ENCODE measurements at places on chromosomes 7 and 10.

DNA sequence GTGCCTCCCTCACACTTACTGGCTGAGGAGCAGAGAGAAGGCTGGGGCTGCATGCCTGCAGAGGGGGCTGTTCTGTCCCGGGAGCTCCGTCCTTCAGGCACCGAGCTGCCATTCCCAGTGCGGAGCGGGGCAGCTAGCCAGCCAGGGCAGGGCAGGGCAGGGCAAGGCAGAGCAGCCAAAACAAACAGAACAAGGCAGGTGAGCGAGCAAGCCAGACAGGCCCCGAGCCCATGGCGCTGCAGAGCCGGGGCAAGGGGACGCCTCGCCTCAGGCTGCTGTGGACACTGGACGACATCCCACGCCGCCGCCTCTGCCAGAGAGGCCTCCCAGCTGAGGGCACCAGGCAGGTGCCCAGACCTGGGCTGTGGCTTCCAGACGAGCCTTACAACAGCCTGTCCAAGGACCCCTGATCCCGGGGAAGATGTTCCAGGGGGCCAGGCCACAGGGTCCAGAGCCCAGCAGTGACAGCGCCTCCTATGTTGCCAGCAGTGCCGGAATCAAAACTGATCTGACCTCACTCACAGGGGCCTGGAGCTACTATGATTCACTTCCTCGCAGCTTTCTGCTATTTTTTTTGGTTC is 8.2 kb upstream of the NDST2 start:
- DNase-seq: no peak

DNA sequence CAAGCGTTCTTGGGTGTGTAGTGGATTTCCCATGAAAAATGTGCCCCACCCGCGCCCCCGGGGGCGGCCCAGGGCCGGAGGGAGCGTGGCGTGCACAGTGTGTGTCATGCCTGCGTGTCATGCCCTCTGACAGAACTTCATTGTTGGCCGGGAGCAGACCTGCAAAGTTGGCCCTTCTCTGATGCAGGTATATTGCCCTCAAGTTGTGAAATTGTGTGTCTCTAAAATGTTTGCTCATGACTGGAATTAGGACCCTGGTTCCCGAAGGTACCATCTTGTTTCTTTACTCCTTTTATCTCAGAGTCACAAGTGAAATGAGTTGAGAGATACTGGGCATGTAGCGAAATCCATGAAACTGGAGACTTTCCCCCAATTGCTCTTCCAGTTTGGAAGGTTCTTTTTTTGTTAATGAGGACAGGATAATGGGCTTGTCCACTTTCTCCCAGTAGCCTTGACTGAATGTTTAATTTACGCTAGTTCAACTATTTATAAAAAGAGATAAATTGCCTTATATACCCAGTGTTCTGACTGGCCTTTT is 26.2 kb downstream of the ADK start:
- DNase-seq: peak; percentile 64

GRCh38 chr10:60283397-60283796 is 106.3 kb downstream of the ANK3 start:
- DNase-seq: no peak

GRCh38 chr10:33196710-33197491 is 137.6 kb downstream of the NRP1 start:
- DNase-seq: no peak

- DNase-seq: no peak
Measured at GRCh38 chr10:23442936-23443335, 4.1 kb downstream of the OTUD1 start.

DNA sequence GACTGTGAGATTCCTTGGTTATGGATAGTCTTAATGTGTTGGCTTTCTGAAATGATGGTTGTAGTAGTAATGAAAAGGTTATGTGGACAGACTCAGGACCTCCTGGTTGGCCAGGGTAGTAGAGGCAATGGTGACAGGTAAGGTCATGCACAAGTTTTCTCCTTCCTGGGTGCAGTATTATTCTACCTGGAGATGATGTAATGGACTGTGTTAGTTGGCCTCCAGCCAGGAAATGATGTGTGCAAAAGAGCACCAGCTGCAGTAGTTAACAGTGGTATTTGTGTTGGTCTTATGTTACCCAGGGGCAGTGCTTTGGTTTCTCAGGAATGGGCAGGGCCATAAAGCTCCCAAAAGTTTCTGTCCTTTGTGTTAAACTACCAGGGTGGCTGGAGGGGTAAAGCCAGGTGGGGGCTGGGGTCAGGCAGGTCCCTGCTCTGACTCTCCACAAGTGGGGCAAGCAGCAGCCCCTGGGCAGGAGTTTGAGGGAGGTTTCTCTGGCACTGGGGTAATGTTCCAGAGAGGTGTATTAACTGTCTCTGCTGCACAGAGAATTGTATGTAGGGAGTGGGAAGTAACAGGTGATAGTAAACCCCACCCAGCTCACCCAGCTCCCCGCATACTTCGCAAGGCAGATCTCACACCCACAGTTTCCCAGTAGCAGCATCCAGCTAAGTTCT is 36.3 kb downstream of the GPR22 start:
- no peak for DNase-seq

DNA sequence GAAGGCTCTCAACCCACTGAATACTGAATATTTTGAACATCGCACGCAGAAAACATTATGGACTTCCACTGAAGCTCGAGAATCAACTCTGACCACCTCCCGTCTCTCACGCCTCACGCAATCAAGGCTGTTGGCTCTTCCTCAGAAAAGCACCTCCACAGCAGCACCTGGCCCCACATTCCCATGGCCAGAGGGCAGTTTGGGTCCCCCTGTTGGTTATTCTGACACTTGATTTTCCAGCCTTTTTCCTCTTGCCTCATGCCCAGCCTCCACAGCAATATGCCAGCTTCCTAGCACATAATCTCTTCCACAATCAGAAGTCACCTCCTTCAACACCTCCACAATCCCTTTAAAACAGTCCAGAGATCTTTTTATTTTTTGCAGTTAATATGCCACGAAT is 55.9 kb downstream of the SVOPL start:
- DNase-seq: no peak

GRCh38 chr10:76333796-76334195 is 902.4 kb downstream of the LRMDA start:
- no peak for DNase-seq

DNA sequence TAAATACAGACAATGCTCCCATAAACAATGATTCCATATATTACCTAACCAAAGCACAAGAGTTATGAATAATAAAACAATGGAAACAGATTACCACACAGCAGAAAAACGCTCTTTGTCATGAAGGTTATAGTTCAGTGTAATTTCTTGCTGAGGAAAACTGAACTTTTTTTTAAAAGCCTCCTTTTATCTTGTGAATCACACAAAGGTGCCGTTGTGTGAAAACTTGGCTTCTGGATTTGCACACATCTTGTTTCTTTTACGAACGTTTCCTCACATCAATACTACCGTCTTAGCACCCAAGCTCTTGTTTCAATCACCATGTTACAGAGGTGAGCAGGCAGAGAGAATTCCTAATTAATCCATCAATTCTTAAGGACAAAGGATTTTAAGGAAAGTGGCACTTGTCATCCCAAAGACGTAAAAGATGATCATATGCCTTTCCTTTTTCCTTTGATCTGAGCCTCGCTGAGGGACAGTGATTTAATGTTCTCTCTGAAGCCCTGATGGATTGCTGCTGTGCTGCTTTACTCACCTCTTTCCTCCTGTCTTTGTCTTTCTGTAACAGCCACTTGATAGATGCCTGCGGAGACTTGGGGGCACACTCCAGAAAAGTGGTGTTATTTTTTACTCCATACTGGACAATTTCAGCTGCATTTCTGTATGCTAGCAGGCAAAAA is 110.1 kb downstream of the CD36 start:
- no peak for DNase-seq

DNA sequence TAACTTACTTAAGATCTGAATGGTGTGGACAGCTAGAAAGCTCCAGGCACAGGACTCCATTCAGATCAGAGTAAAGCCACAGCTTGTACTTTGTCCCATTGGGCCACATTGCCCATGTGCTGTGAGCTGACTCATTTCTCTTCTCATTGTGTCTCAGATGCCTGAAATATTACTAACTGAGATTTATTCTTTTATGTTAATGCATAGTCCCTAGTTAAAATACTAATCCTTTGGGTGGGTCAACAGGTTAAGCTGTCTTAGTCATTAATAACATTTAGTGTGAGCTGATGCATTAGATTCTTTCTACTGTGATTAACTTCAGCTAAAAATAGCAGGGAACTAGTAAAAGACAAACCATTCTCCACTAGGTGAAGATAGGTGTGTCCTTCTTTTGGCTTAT is 104.7 kb upstream of the ARMC3 start:
- no peak for DNase-seq

- no peak for DNase-seq
Measured at GRCh38 chr7:4712281-4713182, 30.4 kb downstream of the FOXK1 start.

DNA sequence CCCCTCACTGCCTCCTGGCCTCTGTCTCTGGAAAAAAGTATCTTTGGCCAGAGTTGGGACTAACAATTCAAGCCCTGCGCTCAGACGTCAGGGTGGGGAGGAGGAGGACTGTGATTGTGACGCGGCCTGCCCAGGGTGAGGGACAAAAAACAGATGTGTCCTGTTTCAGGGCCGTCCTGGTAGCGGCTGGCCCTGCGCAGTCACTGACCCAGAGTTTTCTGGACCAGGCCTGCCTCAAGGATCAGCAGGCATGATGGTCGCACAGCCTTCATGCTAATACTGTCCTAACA is 110.1 kb downstream of the CYTH3 start:
- DNase-seq: no peak

GRCh38 chr10:63265222-63265617 is 132.1 kb downstream of the NRBF2 start:
- peak; percentile 46 for DNase-seq

DNA sequence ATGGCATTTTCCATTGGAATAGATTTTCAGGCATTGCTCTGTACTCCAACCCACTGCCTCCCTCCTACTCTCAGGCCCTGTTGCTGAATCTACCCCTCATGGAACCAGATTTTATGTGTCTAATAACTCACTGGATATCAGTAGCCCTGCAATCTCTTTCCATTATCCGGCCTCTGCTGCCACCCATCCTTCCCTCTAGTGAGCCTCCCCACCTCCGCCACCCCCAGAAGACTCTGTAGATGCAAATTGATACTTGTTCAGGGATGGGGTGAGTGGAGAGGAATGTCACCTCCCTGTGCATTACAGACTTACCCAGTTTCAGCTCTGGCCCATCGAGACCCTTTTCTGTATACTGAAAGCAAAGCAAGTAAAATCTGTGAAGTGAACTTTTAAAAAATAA is 52.3 kb upstream of the PHYHIPL start:
- DNase-seq: no peak

GRCh38 chr7:148473703-148474480 is 116.7 kb upstream of the C7orf33 start:
- no peak for DNase-seq

DNA sequence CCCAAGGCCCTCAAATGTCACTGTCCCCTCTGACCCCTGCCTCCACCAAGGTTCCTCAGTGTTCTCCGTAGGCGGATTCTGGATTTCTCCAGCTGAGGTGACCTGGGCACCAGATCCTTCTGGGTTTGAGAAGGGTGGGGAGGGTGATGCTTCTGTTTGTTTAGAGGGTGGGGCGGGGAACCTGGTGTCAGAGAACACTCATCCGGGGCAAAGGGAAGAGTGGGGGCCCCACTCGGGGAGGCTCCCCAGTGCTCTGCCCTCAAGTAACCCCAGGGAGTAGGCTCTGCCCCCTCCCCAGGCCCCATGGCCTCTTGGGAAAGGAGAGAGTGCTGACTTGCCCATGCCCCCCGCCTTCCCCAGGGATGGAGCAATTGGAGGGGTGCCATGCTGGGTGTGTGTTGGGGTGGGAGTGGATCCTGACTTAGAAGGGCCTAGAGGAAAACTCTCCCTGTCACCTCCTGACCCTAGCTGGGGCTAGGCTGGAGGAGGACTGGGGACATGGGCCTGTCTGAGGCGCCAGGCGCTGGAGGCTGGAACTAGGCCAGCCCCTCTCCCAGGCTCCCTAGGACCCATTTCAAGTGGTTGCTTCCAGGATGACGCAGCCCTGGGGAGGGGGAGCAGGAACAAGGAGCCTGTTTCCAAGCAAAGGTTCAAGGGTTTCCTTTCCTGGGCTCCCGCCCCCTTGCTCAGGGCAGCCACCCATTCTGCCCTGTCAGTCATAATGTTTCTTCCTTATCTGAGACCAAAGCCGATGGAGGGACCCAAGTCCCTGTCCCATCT is 27.9 kb downstream of the KAZALD1 start:
- no peak for DNase-seq

- DNase-seq: no peak
Measured at GRCh38 chr7:96388620-96389383, 66.9 kb upstream of the SLC25A13 start.

- no peak for DNase-seq
Measured at GRCh38 chr7:6161463-6162330, 110.7 kb downstream of the CYTH3 start.

GRCh38 chr10:44935966-44936295 is 23.7 kb upstream of the RASSF4 start:
- DNase-seq: no peak

- peak; percentile 70 for DNase-seq
Measured at GRCh38 chr7:87416682-87417587, 58.5 kb downstream of the ABCB4 start.

GRCh38 chr10:78802431-78802830 is 266.3 kb upstream of the ZMIZ1 start:
- no peak for DNase-seq

GRCh38 chr10:82736305-82736704 is 861.3 kb downstream of the NRG3 start:
- no peak for DNase-seq

DNA sequence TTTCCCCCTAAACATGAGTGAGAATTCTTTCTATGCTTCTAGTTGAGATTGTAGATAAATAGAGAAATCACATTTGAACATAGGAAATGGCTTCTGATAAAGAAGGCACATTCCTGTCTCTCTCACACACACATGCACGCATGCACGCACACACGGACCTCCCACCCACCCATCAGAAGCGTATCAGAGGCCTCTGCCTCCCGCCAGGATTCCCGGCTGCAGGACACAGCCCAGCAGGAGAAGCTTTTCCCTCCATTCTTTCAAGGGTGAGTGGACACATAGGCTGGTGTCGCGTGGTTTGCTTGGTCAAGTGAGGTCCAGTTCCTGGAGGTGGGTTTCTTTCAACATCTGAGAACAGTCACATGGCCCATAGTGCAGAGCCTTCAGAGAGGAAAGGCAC is 34.2 kb downstream of the KLF6 start:
- no peak for DNase-seq

All from activated CD4-positive, alpha-beta T cell treated with anti-CD3 and anti-CD28 coated beads, Interleukin-2, amount 50 U/mL, for 48 hours (primary cell).